ENCODE measurements at places on chromosomes 11 and 22.
A peak's percentile ranks its signal among the peaks of the same experiment; 100 is the strongest.

GRCh38 chr11:7278314-7278917, 26.7 kb downstream of the SYT9 start:
- DNase-seq = no peak

DNA sequence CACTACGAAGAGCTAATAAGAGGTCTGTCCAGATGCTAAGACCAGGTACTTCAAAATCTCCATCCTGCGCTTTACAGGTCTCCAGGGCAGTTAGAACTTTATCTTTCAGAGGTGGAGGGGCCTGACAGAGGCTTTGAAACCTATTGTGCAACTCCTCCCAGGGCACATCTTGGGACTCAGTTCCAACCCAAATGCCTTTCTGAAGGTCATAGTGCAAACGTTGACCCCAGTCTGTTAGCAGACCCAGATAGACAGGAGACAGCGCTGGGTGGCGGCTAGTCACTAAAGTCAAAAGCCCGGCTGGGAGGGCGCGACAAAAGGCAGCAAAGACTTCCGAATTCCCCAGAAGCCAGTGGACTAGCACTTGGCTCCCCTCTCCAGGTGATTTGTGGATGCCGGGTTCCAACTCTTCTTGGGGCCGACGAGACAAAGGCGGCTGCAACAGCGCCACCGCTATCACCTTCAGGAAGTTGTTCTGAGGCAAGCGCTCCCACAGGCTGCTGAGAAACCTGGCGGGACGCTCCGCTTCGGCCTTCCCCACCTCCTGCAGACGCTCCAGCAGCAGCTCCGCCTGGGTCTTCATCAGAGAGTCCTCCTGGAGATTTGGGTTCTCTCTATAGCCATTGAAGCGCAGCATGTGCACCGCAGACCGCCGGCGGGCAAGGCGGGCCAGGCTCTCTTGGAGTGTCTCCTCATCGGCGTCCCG, 728 bp downstream of the FANCF start:
- peak; percentile 57 for DNase-seq

GRCh38 chr11:132312701-132313111, 942.3 kb downstream of the NTM start:
- no peak for DNase-seq

GRCh38 chr11:104327861-104328511, 164.0 kb upstream of the PDGFD start:
- no peak for DNase-seq

GRCh38 chr22:46660604-46661201, 40.5 kb downstream of the GRAMD4 start:
- no peak for DNase-seq

DNA sequence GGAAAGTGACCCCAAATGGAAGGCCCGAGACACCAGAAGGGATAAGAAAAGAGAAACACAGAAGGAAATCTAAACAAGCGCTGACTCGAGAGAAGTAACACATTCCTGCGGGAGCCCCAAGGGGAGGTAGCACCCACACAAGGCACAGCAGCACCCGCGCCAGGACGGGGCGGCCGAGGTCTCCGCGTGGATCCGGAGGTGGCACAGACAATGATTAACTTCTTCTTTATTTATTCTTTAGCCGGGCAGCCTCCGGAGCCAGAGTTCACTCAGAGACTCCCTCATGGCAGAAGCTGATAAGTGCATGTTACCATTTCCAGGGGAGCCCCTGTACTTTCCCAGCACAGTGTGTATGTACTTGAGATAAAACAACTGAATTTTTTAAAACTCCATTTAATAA, 5.1 kb downstream of the TOLLIP start:
- DNase-seq = no peak

GRCh38 chr11:113773092-113773415, 438 bp downstream of the ZW10 start:
- no peak for DNase-seq

DNA sequence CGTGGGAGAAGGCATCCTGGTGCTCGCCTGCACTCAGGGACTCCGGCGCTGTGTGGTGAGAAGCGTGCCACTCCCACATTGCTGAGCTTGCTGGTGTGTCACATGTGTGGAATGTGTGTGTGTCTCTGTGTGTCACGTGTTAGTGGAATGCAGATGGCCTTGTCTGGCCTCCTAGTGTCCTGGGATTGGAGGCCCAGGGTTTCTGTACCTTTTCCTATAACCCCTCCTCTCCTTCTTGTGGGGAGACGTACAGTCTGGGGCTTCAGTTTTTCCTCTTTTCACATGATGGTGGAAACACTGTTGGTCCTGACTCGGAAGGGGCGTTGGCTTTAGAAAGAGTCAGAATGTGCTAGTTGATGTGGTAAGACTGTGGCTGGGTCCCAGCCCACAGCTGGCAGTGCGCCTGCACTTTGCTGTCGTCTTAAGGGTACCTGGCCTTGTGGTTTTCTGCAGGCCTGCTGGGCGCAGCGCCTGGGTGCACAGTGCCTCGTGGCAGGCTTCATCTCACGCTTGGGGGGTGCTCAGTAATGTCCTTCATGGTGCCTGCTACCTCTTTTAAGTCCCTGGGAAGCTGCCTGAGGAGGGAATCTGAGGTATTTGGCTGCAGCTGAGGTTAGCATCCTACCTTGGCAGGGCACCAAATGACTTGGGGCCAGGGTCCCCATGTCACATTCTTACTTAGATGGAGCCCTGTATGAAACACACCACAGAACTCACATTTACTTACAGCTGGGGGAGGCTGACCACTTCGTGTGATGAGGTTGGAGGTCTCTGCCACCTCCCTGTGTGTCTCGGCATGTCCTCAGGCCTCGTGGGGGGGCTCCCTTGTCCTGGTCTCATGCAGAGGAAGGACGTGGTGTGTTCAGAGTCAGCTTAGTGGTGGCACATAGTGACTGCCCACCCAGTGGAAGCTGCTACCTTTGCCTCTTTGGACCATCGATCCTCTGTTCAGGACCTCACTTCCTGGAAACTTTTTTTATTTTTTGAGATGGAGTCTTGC, 61.9 kb downstream of the MED15 start:
- peak; percentile 65 for DNase-seq

DNA sequence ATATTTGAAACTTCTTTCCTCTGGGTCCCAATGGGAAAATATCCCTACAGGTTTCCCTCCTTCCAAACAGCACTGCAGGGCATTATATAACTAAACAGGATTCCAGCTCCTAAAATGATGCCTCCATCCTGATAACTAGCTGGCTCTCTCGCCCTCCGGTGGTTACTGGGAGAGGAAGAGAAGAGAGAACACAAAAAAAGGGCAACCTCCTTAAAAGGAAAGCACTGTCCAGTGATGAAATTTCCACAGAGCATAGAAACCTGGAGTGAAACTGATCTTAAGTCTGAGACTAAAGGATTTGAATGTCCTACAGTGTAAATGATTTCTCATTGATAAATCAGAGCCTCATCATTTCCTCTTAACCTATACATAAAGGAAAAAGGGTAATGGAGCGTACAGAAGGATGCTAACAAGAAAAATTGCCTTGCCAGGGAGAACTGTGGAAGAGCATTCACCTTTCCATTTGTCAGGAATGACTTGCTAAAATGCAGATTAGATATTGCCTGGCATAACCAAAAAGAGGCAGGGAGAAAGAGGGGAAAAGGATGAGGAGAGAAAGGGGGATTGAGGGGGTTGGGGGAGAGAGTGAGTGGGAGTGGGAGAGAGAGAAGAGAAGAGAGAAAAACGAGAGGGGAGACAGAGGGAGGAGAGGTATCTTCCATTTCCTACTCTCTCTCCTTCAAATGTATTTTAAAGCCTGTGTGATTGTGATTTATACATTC, 121.3 kb downstream of the APOL5 start:
- DNase-seq = no peak

GRCh38 chr22:22720201-22720723, 75.8 kb downstream of the GGTLC2 start:
- DNase-seq = no peak
